Astrocyte of the spinal cord (primary cell): ENCODE measurements at places on chromosomes 16 and 17.
A peak's percentile ranks its signal among the peaks of the same experiment; 100 is the strongest.

DNA sequence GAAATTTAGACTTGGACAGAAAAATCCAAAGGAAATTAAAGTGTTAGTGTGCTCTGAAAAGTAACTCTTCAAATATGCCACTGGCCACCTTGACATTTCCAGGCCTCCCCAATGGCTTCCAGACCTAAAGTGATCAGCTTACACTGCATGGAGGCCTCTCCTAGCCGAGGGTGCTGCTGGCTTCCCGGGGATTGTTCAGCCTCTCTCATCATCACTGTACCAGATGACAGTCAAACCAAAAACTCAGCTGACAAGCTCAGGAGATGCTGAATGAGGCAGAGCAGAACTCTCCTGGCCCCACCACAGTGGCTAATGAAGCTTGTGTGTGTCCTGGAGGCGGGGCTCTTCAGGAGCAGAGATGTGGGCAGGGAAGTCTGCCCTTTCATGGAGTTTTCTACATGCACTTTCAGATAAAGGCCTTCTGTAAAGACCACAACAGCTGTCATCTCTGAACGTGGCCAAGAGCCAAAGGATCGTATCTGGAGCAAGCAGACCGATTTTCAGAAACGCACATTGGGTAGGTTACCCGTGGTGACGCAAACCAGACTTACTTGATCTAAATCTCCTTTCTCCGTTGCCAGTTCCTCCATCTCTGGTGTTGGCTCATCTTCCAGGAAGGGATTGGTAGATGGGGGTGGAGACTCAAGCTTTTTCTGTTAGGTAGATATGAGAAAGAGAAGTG is 113.3 kb downstream of the VPS53 start:
- DNase-seq = no peak

DNA sequence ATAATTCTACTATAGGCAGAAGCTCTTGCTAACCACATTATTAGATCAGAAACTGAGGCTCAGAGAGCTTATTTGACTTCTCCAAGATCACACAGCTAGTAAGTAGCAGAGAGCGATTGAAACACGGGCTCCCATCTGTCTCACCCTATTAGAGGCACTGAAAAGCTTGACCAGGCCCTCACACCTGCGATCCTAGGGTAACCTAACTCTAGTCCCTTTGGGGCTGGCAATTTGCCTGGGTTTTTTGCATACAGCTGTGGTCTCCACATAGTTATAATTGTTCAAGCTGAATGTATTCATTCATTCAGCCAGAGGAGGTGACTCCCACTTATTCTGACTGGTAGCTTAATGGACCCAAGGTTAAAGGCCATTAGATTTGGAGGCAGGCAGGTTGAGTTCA is 121.2 kb downstream of the ANKFN1 start:
- no peak for DNase-seq

DNA sequence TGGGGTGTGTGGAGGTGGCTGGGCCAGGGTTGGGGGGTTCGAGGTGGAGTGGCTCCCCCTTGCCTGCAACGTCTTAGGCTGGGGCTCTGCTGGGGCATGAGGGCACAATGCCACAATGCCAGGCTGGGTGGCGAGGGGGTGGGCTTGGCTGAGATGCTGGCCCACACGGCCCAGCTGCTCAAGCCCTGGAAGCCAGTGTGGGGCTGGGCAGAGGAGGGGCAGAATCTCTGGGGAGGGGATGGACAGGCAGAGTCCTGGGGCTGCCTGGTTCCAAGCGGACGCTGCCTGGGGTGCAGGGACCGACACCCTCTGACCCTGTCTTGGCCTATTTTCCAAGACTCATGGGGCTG is 37.5 kb upstream of the SSTR5 start:
- DNase-seq = no peak

GRCh38 chr16:11139326-11140097 is 116.5 kb downstream of the SOCS1 start:
- peak; percentile 81 for DNase-seq

DNA sequence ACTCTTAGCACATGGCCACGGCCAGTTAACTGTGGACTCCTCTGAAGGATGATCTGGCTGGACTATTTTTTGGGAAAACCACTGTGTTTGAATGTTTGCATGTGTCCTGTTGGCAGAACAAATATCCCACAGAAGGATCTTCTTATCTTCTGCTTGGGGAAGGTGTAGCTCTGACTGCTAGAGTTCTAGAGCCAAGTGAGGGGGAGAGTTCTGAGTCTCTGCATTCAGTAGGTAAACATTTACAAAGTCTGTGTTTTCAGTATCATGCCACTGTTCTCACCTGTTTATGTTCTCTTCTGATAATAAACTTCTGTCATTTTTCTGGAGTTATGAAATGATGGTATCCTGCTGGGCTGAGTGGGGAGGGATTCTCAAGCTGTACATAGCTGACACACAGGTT is 241.1 kb downstream of the WWOX start:
- DNase-seq = no peak

GRCh38 chr17:30997842-30998241 is 27.0 kb downstream of the RNF135 start:
- no peak for DNase-seq

DNA sequence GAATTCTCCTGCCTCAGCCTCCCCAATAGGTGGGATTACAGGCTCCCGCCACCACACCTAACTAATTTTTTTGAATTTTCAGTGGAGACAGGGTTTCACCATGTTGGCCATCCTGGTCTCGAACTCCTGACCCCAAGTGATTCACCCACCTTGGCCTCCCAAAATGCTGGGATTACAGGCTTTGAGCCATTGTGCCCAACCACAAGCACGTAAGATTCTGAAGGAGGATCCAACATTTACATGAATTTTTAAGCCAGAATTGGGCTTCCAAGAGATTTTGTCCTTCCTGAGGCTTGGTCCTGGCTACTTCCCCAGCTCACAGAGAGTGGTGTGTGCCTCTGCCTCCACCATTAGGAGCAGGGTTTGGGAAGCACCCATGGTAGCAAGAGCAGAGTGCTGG is 11.1 kb downstream of the G6PC3 start:
- no peak for DNase-seq

GRCh38 chr16:54597222-54597621 is 310.6 kb upstream of the IRX3 start:
- DNase-seq = no peak

GRCh38 chr16:50736448-50736847 is 5.4 kb upstream of the CYLD start:
- no peak for DNase-seq

DNA sequence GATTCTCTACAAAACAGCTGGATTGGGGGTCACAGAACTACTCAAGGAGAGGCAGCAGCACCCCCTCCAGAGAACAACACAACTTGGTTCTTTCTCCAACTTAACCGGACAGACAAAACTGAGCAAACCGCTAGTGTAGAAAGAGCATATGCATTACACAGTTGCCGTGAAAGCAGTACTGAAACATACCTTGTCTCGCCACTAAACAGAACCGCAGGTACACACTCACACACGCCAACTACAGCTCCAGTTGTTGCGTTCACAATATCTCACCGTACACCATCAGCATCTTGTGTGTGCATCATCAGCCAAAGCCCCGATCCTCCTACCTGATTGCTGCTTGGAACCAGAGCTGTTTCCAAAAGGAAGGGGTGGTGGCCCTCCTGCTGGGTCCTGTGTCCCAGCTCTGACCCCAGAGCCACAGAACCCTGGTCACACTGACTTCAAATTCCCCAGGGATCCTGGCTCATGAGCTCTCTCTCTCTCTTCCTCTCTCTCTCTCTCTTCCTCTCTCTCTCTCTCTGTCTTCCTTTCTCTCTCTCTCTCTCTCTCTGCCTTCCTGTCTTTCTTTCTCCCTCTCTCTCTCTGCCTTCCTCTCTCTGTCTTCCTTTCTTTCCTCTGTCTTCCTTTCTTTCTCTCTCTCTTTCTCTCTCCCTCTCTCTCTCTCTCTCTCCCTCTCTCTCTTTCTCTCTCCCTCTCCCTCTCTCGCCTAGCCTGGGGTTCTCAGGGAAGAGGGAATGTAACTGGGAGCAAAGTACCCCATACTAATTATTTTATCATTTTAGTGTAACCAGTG is 8.4 kb downstream of the PIMREG start:
- no peak for DNase-seq

DNA sequence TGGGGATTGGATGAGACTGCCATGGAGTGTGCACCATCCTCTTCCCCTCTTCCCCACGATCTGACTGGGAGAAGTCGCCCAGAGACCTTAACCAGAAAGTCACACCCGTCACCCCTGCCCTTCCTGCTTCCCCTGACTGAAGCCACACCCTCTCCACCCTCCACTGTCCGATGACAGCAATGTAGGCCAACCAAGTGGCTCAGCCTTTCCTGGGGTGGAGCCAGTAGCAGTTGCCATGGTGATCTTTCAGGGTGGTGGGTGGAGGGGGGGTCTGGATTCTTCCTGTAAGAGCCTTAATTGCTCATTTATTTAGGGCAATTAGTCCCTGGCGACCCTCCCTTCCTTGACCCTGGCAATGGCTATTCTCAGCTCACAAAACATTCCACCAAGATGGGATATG is 37.5 kb upstream of the PHB1 start:
- no peak for DNase-seq

DNA sequence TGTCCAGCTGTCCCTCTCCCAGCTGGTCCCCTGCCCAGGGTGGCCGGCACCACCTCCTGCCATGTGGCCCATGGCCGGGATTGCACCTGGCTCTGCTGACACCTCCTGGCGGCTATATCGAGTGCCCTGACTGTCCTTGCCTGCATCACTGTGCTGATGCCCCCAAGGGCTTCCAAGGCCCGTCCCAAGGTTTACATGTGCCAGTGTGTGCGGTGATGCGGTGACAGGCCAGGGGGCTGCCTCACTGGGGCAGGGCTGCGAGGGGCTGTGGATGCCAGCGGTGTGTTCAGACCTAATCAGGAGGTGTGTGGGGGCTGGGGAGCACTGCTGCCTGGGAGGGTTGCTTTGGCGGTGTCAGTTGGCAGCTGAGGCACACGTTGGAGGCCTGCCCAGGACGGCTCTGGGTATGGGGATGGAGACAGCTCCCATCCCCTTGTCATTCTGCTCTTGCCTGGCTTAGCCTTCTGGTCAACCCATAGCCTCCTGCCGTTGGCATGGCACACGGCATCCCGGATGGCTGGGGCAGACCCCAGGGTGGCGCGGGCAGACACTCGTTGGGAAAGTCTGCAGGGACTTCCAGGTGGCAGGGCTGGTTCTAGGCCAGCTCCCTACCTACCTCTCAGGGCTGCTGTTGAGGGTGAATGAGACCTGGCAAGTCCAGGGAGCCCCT is 5.5 kb downstream of the MAP2K3 start:
- no peak for DNase-seq

- DNase-seq = no peak
Observed at GRCh38 chr16:25419681-25420080, 162.0 kb upstream of the ZKSCAN2 start.

GRCh38 chr17:74521701-74522201 is 9.5 kb downstream of the CD300LB start:
- no peak for DNase-seq

GRCh38 chr16:88493879-88494278 is 40.8 kb downstream of the ZFPM1 start:
- no peak for DNase-seq

- no peak for DNase-seq
Observed at GRCh38 chr17:76019833-76020467, 7.2 kb downstream of the EVPL start.

- DNase-seq = no peak
Observed at GRCh38 chr16:86878236-86879080, 300.1 kb downstream of the FOXL1 start.

- no peak for DNase-seq
Observed at GRCh38 chr16:11585460-11586377, 1.0 kb downstream of the LITAF start.

DNA sequence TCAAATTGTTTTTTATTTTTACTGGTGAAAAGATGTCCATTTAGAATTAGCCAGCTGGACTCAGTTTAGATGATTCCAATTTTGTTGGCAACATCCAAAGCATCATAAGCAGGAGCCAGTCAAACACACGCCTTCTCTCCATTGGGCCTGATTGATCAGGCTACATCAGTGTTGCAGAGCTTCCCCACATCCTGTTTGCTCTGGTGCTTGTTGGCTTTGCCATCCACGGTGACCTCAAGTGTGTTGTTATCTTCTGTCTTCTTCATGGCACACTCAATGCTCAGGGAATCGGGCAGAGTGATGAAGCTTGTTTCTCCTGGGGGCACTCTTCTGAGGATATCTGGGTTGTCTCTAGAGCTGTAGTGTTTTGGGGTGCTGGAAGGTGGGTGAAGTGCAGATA is 6.3 kb upstream of the NETO2 start:
- no peak for DNase-seq

DNA sequence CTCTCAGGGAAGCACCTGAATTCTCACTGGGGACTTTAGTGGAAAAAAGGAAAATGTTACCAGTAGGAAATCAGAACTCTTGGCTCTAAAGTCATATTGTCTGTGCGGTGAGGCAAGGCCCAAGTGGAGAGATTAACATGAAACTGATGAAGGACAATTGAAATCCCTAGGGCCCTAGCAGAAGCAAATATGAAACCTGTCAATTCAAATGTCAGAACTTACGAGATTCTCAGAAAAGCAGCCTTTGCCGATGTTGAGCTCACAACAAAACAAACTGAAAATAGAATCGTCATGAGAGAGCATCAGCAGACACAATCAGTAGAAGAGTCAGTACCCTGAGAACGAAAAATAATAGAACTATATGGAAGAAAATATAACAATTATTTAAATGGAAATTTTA is 108.8 kb downstream of the ELAC2 start:
- no peak for DNase-seq

GRCh38 chr16:66133643-66134338 is 232.7 kb upstream of the CDH5 start:
- DNase-seq = no peak

GRCh38 chr17:30519166-30519565 is 42.0 kb downstream of the GOSR1 start:
- no peak for DNase-seq

- DNase-seq = no peak
Observed at GRCh38 chr17:74839990-74840852, 19.5 kb downstream of the GRIN2C start.

DNA sequence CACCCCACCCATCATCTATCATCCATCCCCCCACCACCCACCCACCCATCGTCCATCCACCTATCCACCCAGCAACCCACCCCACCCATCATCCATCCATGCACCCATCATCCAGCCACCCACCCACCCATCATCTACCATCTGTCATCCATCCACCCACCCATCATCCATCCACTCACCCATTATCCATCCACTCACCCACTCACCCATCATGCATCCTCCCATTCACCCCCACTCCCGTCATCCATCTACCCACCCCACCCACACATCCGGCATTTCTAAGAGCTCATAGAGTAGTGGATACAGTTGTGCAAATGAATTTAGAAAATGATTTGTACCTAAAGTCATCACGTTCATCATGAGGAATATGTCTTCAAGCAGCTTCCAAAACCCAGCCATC is 405.1 kb downstream of the SNX29 start:
- DNase-seq = no peak

- DNase-seq = no peak
Observed at GRCh38 chr16:30562021-30562420, 3.8 kb upstream of the ZNF764 start.

DNA sequence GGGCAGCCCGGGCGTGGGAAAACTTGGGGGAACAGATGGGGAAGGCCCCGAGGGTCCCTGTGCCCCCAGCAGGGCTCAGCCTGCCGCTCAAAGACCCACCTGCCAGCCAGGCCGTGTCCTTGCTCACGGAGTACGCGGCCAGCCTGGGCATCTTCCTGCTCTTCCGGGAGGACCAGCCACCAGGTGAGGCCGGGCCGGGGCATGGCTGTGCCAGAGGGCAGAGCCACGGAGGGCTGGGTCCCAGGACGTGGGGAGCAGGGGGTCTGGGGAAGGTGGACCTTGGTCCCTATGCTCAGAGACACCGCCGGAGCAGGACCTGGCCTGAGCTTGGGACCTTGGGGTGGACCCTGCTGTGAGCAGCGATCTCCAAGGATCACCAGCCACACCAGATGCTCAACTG is 509 bp downstream of the ADAD2 start:
- DNase-seq = no peak
